ENCODE measurements at places on chromosomes 2 and 18.

GRCh38 chr2:232637866-232638583 is 4.6 kb downstream of the EFHD1 start:
- DNase-seq = no peak

DNA sequence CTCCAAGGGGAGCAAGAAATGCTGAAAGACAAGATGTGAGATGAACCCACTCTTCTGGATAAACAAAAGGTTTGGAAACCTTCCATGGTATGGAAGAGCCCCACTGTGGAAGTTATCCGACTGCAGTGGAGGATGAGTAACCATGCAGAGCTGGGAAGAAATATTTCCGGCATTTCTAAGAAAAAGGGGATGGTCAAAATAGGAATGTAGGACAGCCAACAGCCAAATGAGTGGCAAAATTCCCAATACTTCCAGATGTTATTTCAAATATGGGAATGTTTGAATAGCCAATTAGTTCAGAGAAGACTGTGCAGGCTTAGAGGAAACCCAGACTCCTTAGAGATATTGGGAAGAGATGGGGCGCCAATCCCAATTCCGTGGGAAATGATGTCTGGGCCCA is 246.8 kb downstream of the RAD51AP2 start:
- DNase-seq = no peak

DNA sequence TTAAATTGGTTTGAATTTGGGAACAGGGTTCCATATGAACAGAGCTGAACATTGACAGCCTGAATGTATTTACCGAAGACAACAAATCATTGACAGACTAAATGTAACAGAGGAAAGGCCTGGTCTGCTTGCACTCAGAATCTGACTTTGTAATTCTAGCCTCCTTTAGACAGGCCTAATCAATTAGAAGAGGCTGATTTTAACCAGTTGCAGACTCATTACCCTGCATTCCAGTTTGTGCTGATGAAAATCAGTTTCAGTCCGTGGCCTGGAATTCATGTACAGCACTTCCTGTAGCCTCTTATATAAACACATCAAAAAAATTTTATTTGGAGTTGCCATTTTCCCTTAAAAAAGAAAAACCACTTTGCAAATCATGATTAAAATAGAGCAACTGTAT is 93.1 kb upstream of the ZFP36L2 start:
- DNase-seq = no peak

DNA sequence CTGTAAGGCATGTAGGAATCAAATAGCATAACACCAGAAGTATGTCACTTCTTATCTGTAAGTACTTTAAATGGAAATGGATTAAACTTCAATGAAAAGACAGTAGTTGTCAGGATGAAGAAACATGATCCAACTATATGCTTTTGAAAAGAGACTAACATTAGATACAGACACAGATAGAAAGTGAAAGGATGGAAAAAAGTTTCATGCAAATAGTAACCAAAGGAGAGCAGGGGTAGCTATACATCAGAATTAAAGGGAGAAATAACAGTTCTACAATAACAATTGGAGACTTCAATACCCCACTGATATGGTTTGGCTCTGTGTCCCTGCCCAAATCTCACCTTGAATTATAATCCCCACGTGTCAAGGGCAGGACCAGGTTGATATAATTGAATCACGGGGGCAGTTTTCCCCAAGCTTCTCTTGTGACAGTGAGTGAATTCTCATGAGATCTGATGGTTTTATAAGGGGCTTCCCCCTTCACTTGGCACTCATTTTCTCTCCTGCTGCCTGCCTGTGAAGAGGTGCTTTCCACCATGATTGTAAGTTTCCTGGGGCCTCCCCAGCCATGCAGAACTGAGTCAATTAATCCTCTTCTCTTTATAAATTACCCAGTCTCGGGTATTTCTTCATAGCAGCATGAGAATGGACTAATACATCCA is 205.4 kb upstream of the CDH2 start:
- DNase-seq = no peak

- no peak for DNase-seq
These were observed 130.1 kb downstream of the RAB3GAP1 start for GRCh38 chr2:135182190-135182589.

- DNase-seq = no peak
These were observed 15.5 kb downstream of the CENPA start for GRCh38 chr2:26801328-26801727.

GRCh38 chr2:102141970-102142828 is at the start of gene IL1R1:
Gene IL1R1, plus strand, starts transcription at chr2:102142746. Its CDS starts 14,979 bp downstream, at chr2:102157725.
- no peak for DNase-seq

DNA sequence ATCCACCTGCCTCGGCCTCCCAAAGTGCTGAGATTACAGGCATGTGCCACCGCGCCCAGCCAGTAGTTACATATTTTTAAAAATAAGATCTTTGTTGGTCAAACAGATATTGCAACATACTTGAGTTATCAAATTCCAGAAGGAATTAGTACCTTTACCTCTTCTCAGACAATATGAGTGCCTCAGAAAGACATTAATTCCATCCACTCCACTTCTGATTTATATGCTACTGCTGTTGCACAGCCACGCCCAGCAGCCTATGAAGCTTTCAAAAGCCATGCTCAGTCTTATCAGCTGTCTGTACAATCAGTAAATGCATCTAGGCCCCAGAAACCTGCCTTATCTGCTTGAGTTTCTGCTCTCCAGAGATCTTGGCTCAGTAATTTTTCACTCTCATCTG is 47.8 kb downstream of the MEX3C start:
- DNase-seq = no peak

GRCh38 chr2:88651646-88652045 is 24.4 kb upstream of the EIF2AK3 start:
- DNase-seq = no peak

DNA sequence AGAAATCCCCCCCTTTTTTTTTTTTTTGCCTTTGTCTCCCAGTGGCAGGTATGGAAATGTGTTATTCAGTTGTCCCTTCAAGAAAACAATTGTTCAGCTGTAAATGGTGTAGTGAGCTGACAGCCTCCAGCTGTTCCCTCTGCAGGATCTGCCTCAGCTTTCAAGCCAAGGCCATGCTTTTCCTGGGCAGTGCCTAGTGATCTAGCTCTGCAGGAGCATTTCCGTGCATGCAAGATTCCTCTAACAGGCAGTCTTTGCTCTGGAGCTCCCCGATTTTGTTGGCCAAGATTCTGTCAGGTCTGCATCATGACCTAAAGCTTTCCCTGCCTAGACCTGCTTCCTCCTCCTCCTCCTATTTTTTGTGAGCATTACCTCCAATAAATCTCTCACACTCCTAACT is 300.7 kb upstream of the UBE2E3 start:
- DNase-seq = no peak

DNA sequence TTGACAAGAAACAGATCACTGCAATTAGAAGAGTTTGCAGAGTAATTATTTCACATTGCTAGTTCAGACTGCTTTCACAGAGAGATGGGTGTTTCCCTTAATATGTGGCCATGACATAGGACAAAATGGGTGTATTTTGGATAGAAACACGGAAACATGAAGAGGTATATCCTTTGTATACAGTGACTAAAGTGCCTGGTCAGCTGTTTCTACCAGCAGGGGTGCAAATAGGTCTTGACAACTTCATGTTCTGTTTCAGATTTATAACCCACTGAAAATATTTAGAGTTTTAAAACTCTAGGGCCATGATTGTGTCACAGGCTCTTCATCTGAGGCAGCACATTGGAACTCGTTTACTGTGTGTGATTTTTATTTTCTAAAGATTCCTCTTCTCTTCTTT is 357.1 kb upstream of the TNP1 start:
- DNase-seq = no peak

DNA sequence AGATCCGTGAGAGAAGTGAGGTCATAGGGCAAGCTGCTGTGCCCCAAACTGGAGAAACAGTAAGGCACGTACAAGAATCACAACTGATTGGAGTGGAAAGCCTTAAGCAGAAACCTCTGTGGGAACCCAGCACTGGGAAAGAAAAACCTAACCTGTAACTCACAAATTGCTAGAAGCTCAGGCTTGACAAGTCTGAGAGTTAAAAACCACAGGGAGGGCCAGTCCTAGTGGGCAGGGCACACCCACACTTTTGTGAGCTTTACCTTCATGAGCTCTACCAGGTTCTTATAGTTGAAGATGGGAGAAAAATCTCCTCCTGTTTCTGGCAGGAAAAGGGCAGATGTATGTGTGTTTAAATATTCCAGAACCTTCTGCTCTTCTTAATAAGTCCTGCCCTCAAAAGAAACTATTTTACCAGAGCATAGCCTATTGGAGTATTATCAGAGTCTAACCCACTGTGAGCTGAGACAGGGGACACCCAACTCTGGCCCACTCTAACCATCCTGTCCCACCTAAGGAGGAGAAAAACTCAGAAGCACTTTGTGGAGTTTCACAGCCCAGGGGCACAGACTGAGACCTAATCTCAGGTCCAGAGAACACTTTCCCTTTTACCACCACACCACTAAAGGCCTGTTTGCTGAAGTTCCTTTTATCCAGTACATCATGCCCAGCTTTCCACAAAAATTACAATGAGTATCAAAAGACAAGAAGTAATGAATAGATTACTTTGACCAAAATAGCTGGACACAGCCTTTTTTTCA is 1265.7 kb upstream of the CHAC2 start:
- DNase-seq = no peak

DNA sequence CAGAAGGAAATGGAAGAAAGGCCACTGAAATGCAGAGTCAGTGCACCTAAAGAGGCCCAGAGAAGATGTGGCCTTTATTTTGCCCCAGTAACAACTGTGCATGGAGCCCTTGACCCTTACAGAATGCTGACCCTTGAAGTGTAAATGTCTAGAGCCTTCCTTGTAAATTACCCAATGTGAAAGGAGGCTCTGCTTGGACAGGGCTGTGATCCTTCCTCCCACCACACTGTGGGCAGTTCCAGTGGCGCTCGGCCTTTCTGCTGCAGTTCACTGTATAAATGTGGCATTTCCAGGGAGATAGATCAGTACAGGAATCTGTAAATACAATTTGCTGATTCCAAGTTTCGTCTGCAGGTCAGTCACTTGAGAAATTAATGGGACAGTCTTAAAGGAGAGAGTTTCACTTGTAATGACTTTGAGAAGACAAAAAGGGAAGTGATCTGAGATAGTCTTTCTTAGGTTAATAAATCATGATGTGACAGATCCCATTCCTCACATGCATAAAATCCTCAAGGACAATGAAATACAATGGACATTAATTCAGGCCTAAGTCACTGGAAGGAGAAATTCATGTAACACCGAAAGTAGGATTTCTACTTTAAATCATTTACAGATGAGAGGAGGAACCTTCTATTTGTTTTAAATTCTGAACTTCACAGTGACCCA is 133.8 kb upstream of the LMAN1 start:
- no peak for DNase-seq

- DNase-seq = peak; percentile 51
These were observed 5.0 kb downstream of the RUFY4 start for GRCh38 chr2:218074031-218074430.

DNA sequence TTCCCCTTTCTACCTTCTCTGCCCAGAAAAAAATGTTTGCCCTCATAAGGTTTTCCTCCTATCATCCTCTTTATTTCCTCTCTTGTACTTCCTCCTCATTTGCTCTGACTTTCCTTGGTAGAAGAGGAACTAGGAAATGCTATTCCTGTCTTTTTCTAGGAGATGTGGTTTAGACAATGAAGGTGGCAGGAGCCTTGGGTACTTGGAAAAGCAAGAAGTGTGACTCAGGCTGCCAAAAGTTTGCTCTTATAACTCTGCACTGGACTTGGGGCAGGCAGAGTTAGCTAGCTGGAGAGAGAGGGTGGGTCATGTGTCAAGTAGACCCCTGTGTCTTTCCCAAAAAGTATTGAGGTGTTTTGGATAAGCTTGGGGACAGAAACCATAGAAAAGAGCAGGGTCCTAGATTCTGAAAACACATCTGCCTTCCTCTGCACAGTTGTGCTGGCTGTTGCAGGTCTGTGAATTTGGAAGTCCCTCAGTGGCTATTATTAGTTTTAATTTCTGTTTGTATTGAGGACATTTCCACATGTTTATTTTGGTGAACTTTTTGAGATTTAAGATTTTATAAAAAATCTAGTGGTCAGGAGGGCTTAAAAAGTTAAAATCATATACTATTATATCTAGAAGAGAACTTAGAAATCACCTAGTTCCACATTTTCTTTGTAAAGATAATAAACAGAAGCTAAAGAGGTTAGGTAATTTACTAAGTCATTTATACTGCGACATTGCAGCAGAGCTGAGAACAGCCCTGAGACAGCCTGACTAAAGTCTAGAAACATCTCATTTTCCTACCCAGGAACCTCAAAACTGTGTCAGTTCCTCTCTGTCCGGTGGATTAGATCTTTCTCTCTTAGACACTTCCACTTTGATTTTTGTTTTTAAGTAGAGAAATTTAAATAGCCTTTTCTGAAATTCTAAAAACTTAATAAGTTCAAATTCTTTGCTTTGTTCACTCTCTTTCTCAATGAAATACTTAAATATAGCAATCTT is 16.0 kb downstream of the INSIG2 start:
- DNase-seq = no peak

GRCh38 chr2:47359375-47359868 is 43.5 kb upstream of the MSH2 start:
- no peak for DNase-seq

- DNase-seq = no peak
These were observed 33.9 kb downstream of the PDIA6 start for GRCh38 chr2:10778724-10779115.

GRCh38 chr2:210617732-210618330 is 61.4 kb downstream of the CPS1 start:
- DNase-seq = no peak

- DNase-seq = no peak
These were observed 95.7 kb downstream of the RND3 start for GRCh38 chr2:150391779-150392178.
